NCI-H510A treated with DMSO at 0.1 percent for 48 hours (cell line): ENCODE measurements at places on chromosomes 5 and 9.

DNA sequence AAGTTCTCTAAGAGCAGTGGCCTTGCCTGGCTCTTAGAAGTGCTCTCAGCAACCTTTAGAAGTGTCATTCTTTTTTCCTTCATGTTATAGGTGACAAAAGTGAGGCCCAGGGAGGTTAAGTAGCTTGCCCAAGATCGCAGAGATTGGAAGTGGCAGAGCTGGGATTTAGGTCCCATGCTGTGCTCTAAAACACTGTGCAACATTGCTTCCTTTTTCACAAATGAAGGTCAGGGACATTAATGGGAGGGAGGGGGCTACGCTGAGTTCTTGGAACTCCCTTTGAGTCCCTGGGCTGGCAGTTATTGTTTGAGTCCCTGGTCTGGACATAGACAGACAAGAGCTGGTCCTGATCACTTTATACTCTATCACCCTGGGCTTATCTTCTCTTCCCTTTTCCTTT is 45.3 kb downstream of the PAM start:
- no peak for DNase-seq

- no peak for DNase-seq
Measured at GRCh38 chr5:61023131-61023530, 78.1 kb downstream of the NDUFAF2 start.

DNA sequence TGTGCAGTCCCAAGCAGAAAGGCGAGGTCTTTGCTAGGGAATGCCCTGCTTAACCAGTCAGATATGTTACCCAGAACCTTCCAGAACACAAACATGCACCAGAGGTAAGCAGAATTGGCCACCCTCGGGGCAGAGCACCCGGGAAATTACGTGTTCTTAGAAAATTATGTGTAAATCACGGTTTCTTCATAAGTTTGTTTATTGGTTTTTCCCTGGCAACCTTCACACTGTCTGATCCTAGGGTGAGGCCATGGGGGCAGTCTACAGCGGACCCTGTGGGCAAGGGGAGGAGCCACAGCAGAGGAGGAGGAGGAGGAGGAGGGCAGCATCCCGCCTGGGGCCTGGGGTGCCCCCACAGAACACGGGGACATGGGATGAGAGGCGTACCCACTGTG is 31.4 kb downstream of the RXRA start:
- DNase-seq, result no peak

- no peak for DNase-seq
Measured at GRCh38 chr5:141646026-141646425, 5.2 kb downstream of the FCHSD1 start.

GRCh38 chr9:7304627-7304995 is 495.0 kb downstream of the DMAC1 start:
- DNase-seq, result no peak

GRCh38 chr9:69325409-69326212 is 596 bp downstream of the ENTREP1 start:
- no peak for DNase-seq

DNA sequence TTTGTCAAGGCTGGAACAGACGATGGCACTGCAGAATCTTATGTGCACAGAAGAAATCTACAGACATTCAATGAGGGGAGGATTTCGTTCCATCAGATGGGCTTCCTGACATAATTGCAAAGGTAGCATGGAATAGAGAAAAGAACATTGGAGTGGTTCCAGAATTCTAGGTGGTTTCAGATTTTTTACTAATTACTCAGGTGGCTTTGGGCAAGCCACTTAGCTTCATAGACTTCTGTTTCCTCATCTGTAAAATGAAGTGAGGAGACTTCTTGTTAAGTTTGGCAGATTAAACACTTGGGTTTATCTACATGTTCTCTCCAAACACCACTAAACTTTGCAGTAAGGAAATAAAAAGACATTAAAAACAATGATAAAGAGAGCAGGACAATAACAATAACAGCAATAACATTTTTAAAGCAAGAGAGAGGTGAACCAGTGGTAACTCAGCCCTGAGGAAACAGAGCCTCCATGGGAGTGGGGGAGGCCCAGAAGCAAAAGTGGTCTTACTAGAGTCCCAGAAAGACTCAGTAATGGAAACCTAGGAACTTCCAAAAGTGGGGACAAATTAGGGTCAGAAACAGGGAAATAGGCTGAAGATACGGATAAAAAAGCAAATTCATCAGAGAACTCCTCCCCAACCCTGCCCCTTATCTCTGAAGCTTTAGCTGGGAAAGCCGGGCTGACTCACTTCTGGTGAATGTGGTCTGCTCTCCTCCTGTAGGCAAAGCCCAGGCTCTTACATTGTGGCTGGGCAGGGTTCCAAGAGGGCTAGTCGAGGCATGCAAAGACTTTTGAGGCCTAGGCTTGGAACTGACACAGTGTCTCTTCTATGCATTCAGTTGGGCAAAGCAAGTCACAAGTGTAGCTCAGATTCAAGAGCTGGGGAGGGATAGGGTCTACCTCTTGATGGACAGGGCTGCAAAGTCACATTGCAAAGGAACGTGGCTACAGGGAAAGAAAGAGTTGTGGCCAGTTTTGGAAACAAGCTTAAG is 11.8 kb upstream of the ACTBL2 start:
- peak; percentile 9 for DNase-seq

DNA sequence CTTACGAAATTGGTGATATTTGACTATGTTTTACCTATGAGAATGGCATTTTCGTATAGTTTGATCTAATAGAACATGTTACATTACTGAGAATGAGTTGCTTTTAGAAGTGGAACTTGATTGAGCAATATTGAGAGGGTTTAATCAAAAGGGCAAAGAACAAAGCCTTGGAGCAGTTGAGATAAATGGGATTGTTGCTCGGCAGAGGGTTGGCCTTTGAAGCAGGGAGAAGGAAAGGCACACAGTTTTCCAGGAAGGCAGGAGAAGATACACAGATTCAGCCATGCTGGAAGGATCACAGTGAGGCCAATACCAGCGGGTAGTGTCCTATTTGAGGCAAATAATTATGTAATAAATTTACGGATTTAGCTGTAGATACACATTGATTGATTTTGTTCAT is 19.5 kb downstream of the MAN2A1 start:
- no peak for DNase-seq

DNA sequence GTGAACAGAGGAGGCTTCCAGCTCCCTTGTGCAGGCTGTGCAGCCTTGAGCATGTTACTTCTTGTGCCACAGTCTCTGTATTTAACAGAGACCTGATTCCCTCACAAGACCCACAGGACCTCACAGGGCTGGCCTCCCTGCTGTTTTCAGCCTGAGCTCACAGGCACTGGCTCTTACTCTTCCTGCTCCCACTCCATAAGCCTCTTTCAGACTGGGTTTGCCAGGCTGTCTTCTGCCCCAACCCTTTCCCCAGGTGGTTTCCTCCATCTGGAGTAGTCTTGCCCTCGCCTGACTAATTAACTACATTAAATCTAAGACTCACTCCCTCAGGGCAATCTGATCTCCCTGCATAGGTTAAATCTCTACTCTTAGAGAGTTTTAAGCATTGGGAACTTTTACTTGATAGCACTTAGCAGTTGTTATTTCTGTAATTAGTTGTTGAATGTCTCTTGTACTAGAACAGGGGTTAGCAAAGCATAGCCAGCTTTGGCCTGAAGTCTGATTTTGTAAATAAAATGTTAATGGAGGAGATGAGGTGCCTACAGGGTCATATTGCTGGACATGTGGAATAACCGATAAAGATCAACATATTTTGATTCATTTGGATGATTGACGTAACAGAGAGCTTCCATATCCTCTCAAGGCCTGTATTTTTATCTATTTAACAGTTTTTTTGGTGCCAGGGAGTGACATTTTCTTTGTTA is 28.6 kb upstream of the SPATA31E1 start:
- no peak for DNase-seq

DNA sequence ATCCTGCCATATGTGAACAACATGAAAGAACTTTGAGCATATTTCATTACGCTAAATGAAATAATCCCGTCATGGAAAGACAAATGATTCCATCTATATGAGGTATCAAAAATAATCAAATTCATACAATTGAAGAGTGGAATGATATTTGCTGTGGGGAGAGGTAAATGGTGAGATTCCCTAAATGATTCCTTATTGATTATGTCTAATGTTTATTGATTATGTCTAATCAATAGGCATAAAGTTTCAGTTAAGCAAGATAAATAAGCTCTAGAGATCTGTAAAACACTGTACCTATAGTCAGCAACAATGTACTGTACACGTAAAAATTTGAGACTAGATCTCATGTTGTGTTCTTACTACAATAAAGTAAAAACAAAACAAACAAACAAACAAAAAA is 85.4 kb upstream of the MEGF10 start:
- DNase-seq, result no peak

GRCh38 chr5:143674469-143674786 is 137.5 kb upstream of the HMHB1 start:
- DNase-seq, result no peak

DNA sequence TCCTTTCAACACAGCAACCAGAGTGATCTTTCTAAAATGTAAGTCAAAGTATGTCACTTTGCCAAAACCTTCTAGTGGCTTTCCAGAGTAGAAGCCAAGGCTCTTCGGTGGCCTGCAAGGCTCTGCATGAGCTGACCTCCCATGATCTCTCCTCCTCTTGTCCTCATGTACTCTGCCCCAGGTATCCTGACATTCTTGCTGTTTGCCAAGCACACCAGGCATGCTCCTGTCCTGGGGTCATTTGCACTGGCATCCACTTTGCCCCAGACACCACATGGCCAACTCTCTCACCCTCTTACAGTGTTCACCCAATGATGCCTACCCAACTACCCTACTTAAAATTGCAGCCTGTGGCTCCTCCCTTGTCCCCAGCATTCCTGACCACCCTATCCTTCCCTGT is 86.3 kb downstream of the ZNF618 start:
- no peak for DNase-seq

GRCh38 chr5:91443023-91443422 is 59.9 kb upstream of the ARRDC3 start:
- no peak for DNase-seq

DNA sequence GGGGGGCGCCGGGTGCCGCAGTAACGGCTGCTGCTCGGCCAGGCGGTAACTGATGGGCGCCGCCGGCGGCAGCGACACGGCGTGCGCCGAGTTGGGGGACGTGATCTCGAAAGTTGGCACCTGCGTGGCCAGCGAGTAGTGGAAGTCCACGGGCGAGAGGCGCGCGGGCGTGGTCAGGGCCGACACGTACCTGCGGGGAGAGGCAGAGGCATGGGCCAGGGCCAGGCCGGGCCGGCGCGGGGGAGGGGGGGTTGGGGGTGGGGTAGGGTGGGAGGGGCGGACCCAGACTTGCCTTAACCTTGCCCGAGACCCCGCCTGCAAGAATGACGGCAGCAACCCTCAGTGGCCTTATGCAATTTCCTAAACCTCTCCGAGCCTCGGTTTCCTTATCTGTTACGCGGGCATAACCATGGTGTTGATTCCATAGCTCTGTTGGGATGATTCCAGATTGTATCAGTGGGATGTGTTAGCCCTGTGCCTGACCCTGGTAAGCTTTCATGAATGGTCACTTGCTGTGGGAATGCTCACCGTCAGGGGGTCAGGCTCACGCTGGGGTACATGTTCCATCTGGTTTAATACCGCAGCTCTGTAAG is 53.0 kb downstream of the PSD2 start:
- no peak for DNase-seq

DNA sequence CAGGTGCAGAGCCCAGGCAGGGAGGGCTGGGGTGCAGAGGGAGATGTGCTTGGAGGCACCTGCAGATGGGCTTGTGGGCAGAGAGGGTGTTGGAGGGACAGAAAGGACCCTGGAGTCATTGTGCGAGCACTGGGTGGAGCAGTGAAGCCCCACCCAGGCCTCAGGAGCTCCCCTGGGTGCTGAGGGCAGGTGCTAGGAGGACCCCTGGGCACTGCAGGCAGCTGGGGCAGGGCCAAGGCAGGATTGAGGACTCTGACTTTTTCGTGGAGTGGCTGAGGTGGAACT is 10.3 kb upstream of the SLC6A18 start:
- DNase-seq, result no peak

DNA sequence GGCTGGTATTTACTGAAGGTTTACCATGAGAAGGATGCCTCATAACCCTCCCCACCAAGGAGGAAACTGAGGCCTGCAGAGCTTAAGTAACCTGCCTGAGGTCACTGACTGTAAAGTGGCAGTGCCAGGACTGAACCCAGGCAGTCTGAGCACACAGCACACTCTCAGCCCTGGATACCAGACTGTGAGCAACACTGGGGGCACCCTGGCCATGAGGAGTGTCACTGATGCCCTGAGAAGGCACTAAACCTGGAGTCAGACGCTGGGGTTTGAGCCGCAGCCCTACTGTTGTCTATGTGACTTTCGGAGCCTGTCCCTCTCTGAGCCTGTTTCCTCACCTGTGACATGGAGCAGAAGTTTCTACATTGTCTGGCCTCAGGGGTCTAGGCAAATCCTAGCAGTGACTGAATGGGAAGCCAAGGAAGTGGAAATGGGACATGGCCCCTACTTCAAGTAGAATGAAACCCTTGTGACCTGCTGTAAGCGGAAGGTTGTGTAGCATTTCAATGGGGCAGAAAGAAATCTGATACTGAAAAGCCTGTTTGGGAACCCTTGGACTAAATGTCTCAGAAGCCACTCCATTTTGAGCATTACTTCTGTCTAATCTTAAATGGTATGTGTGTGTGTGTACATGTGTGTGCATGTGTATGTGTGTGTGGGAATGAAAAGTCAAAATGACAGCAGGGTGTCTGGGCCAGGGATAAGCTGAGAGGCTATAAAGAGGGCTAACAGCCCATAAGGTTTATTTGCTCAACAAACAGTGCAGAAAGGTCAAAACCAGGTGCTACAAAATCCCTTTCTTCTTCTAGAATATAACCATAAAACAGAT is 36.0 kb downstream of the B4GALT1 start:
- peak; percentile 15 for DNase-seq

- DNase-seq, result no peak
Measured at GRCh38 chr5:80161165-80161564, 94.7 kb downstream of the SERINC5 start.

- DNase-seq, result no peak
Measured at GRCh38 chr5:128799945-128800344, 165.3 kb upstream of the SLC27A6 start.

DNA sequence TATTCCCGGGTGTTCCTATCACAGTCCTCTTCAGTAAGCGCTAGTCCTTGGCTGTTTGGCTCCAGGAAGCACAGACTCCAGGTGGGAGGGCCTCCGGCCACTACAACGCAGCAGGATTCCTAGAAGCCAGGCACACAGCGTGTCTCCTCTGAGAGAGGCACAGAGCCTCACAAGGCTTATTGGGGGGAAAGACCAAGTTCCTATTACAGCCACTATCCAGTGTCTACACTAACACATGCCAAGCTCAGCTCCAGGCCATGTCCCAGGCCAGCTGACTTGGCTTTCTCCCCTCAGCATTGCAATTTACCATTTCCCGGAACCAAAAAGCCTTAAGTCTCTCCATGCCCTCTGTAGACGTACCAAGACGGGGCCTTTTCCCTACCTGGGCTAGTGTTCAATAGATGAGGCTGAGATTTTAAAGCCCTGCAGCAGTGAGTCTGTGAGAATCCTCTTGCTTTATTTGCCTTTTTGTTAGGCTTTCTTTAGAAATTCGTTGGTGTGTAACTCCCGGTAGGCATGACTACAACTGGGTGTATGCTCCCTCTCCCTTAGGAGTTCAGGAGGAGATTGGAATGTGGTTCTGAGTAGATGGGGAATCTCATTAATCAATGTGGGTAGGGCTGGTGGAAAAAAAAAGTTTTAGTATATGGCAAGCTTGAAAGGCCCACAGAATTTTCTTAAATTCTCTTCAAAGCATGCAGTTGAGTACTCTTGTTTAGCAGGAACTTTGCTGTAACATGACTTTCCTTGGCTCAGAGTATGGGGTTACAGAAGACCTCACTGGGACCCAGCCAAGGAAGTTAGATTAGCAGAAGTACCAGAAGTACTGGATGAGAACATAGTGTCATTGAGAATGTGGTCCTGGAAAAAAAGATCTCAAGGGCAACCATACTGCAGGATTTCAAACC is 84.3 kb upstream of the SLC1A3 start:
- DNase-seq, result no peak
